ENCODE measurements at places on chromosomes 7 and 10. TPM values are rescaled to one million over a fixed set of nuclear protein-coding genes. Genes with fewer than 3 reads are reported as not detected.

The HYAL4 gene
- not detected for polyA plus RNA-seq

The ABCB8 gene
- polyA plus RNA-seq, result 17.8 TPM

DNA sequence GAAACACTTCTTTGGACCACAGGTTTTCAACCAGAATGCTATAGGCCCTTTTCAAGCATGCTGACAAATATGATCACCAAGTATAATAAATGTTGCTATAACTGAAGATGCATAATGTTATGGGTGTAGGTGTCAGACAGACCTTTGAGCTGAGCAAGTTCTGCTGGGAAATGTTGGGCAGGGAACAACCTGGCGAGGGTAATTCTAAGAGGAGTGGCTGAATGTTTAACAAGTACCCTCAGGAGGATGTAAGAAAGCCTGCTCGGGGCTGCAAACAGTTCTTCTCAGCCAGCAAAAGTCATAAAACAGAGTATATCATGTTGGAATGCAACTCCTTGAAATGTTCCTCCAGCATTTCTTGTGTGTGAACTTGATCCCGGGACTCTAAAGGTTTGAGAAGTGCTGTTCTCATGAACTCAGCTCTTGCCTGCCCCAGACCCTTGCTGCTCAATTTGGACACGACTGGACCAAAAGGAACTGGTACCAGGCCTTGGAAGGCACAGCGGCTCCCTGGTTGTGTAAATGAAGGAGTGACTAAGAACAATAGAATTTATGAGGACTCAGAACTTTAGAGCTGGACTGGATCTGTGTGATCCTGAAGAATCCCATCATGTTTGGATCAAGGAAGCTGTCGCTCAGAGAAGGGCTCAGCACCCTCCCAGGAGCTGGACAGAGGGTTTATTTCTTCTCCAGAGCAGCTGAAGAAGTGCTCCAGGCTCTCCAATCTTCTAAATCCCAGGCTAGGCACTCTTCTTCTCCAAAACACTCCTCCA, 143.2 kb upstream of the ANK3 start:
- no peak overlapping the region for H3K27ac ChIP-seq
- H3K4me3 ChIP-seq, result no peak overlapping the region
- no peak for DNase-seq
- H3K4me1 ChIP-seq, result no peaks in the 10 kb centered on the region
- no peaks in the 10 kb centered on the region for H3K27me3 ChIP-seq

DNA sequence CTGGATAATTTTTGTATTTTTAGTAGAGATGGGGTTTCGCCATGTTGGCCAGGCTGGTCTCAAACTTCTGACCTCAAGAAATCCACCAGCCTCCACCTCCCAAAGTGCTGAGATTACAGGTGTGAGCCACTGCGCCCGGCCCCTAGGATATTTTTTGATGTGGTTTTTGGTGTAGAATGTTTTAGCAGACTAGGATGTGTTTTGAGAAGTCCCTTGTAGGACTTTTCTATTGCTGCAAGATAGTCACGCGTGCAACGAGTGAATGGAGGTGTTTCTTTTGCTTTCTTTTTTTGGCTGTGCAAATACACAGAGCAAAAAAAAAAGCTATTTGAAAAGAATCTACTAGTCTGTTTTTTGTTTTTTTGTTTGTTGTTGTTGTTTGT, 29.8 kb upstream of the KLF6 start:
- no peak overlapping the region for H3K4me3 ChIP-seq
- H3K36me3 ChIP-seq, result no peaks in the 10 kb centered on the region
- peaks cover 12% of the 10 kb centered on the region for H3K4me1 ChIP-seq

GRCh38 chr10:102311025-102311420, 65.7 kb downstream of the GBF1 start:
- no peaks in the 10 kb centered on the region for H3K27me3 ChIP-seq
- H3K4me3 ChIP-seq, result no peak overlapping the region
- no peak for DNase-seq
- H3K36me3 ChIP-seq, result peaks cover 4% of the 10 kb centered on the region
- peaks cover 33% of the 10 kb centered on the region for H3K4me1 ChIP-seq
